ENCODE measurements at places on chromosomes 3 and 15. TPM values are rescaled to one million over a fixed set of nuclear protein-coding genes. Genes with fewer than 3 reads are reported as not detected.

The PLIN1 gene
- 8.1 TPM for total RNA-seq

The MYZAP gene
- total RNA-seq = 17.5 TPM

The GOLGA8F gene
- total RNA-seq = not detected

GRCh38 chr15:41944313-41944940, 27.9 kb downstream of the EHD4 start:
- no peak for DNase-seq

GRCh38 chr3:52529376-52530333, 4.0 kb downstream of the NT5DC2 start:
- DNase-seq = no peak

Data from mucosa of descending colon (tissue), 3 donors.